ENCODE measurements at places on chromosomes 6 and 20.

DNA sequence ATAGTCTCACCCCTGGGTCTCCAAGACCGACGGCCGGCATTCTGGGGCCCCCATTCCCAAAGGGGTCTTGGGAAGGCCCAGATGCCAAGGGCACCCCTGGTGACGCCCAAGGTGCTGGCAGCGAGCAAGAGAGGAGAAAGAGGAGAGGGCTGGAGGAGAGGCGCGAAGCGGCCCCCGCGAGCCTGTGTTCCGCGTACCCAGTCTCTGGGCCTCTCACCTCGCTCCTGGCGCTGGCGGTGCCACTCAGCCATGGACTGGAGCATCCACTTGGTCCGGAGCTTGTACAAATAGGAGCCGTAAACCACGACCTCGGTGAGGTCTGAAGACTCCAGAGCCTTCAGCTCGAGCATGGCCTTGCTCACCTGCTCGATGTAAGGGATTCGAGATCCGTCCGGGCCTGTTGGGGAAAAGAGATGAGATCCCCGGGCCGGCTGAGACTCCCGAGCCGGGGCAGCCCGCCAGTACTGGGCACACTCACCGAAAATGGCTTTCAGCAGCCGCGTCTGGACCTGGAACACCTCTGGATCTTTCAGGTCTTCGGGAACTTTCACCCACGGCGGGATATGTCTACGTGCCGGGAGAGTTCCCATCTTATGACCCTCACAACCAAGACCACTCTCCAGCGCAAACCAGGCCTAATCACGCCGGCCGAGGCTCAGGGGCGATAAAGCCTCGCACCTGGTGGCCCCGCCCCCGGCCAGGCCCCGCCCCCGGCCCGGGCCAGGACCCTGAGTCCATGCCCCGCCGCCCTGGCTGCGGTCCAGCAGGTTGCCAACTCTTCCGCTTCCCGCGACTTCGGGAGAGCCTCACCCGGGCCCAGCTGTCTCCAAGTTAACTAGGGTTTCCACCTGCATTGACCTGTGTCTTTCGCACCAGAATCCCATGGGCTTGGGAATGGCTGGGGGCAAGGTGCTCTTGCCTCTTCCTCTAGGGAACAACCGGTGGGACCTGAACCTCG lies at the start of gene DPPA5:
TSS of gene DPPA5 (minus strand) at position 641 of the 958 bp plus-strand sequence. CDS start at position 590, 51 bp downstream.
- no peak for DNase-seq

DNA sequence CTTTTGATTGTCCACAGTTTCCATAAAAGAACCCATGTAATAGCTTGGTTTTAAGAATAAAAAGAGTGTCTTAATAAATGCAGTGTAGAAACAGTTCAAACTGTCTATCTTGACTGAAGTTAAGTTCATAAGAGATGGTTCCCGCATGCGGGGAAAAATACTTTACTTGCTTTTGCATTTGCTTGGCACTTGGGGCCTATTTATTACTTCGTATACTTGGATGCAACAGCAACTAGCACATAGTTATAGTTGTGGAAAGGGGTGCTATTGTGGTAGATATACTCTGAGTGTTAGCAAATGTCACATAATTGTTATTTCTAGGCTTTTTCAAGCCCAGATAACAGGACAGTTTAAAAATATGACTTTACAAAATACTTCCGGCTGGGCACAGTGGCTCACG lies 97.7 kb upstream of the HMGCLL1 start:
- DNase-seq, result no peak

DNA sequence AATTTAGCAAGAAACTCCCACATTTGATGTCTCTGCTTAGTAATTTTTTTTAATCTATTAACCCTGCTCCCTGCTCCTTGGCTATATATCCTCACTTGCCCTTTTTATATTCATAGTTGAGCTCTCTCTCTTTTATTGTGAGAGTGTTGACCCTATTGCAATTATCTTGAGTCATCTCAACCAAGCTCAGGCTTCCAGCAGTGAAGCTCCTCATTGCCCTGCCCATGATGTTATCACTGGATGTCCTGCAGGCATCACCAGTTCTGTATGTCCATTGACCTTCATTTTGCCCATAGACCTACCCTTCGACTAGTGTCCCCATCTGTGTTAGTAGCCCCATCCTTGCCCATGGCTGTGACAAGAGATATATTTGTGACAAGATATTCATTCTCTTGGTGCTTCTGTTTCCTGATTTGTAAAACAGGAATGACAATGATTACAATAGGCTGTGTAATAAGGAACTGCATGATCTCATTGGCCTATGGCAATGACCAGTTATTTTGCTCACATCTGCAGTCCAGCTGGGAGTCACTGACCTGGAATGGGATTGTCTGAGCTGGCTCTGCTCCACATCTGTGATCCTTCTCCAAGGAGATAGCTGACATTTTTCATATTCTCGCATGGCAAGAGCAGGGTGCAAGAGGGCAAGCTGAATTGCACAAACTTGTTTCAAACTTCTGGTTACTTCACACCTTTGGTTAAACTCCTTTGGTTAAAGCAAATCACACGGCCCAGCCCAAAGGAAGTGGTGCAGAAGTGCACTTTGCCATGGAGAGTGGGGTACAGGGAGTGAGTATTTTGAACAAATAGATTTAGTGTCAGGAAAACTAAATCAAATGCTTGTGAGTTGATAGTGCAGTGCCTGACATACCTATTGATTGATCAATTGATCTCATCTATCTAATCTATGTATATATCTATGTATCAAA lies 47.7 kb upstream of the CST5 start:
- no peak for DNase-seq

- no peak for DNase-seq
These were observed 7.0 kb downstream of the ZGPAT start for GRCh38 chr20:63714858-63715257.

DNA sequence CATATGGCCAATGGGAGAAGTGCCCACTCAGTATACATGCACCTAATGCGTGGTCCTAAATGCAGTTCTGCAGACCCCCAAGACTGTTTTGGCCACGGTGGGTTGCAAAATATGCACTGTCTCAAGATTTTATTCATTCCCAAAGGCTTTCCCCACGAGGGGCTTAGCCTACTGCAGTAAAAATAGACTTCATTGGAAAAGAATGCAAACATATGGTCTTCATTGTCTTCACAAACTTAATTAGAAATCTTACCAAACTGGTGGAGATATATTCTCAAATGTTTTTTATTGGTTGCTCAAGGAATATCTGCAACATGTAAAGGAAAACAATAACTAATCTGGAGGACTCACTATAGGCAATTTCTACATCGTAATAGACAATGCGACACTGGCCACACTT lies 31.6 kb upstream of the PRL start:
- no peak for DNase-seq

- DNase-seq, result no peak
These were observed 401 bp upstream of the TNFRSF21 start for GRCh38 chr6:47310131-47310480.

DNA sequence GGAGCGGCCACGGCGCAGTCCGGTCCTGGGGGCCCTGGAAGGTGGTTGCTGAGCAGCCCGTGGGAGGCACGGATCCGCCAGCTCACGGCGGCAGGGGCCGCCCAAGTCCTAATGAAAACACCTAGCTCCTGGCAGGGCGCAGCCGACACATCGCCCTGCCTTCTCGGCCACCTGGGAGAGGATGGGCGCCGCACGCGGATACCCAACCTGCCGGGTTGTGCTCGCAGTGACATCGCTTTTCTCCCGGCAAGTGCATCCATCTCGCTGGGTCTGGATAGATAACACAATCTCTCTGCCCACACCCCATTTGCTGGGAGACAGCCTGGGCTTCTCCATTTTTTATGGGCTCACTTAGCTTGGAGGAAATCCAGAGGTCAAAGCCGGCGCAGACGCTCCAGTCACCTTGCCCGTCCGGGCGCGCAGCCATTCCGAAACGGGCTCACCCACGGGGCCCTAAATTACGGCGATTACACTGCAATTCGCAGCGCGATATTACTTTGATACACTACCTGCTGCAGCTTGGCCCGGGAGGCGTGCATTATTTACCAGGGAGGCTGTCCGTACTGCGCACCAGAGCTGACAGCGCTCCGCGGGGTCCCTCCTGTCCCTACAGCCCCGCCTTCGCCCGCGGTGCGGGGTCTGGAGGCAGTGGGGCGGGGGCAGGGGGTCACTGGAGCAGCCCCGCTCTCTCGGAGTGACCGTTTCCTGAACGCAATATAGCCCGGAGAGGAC lies 36.2 kb upstream of the CCDC167 start:
- no peak for DNase-seq

GRCh38 chr20:47614703-47615309 lies 113.1 kb downstream of the NCOA3 start:
- no peak for DNase-seq

DNA sequence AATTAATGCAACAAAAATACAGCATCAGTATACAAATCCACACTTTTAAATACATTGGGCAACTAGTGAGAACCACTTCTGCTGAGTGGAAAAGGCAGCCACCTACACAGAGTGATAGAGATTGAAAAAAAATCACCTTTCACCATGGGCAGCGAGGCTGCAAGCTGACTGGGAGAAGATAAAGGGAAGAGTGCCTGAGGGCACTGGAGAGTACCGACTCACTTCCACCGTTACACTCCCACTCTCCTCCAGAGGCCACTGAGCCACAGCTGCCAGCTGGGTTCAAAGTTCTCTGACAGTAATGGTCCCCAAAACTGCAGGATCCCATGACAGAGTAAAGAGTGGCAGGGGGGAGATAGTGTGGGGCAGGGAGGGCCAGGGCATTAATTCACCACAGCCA lies 24.1 kb downstream of the PXT1 start:
- DNase-seq, result no peak

DNA sequence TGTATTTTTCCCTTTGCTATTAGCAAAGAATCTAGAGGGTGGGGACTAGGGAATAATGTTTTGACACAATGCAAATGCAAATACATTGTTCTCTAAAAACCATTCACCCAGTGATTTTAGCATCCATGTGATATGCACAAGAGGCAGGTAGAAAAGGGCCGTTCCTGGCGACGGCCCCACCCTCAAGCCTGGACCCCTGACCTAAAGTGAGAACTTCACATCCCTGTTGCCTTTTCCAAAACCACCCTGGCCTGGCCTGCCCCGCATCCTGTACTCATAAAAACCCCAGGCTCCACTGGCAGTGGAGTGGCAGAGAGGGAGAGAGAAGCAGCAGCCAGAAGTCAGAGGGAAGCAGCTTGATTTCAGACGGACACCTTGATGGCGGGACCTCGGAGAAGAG lies 48.5 kb downstream of the MAP1LC3A start:
- no peak for DNase-seq

GRCh38 chr6:71453371-71453706 lies 164.7 kb downstream of the OGFRL1 start:
- DNase-seq, result no peak

DNA sequence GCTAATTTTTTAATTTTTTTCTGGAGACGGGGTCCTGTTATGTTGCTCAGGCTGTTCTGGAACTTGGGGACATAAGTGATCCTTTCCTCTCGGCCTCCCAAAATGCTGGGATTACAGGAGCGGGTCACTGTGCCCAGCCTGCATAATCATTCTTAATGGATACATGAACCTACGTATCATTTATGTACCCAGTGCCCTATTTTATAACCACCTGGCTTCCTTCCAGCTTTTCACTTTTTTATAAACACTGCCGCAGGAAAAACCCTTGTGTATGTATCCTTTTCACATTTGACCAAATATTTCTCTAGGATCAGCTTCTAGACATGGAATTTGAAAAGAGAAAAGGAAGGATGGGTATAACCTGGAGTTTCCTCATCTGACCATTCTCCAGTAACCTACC lies 85.6 kb upstream of the RIN2 start:
- DNase-seq, result no peak

GRCh38 chr6:38341496-38341895 lies 298.2 kb downstream of the BTBD9 start:
- no peak for DNase-seq

DNA sequence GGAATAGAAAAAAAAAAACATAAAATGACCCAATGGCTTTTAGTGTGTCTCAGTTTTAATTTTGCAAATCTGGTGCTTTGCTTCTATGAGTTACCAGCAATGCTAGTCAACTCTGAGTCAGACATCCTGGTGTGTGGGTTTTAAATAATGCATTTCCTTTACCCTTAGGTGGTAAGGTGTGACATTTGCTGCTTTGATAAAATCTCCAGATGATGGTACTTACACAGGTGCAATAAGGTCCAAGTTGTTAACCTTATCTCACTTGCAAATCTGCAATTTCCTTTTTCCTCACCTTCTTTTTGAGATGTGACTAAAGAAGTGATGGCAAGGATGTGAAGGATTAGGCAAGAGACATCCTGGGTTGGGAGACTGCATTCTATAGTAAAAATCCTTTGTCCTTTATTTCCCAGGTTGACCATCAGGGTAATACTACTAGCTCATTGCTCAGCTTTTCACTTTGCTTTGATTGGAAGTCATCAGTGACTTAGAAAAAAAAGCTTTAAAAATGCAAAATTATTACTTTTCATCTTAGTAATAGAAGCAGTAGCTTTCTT lies 818.5 kb upstream of the FLRT3 start:
- no peak for DNase-seq

DNA sequence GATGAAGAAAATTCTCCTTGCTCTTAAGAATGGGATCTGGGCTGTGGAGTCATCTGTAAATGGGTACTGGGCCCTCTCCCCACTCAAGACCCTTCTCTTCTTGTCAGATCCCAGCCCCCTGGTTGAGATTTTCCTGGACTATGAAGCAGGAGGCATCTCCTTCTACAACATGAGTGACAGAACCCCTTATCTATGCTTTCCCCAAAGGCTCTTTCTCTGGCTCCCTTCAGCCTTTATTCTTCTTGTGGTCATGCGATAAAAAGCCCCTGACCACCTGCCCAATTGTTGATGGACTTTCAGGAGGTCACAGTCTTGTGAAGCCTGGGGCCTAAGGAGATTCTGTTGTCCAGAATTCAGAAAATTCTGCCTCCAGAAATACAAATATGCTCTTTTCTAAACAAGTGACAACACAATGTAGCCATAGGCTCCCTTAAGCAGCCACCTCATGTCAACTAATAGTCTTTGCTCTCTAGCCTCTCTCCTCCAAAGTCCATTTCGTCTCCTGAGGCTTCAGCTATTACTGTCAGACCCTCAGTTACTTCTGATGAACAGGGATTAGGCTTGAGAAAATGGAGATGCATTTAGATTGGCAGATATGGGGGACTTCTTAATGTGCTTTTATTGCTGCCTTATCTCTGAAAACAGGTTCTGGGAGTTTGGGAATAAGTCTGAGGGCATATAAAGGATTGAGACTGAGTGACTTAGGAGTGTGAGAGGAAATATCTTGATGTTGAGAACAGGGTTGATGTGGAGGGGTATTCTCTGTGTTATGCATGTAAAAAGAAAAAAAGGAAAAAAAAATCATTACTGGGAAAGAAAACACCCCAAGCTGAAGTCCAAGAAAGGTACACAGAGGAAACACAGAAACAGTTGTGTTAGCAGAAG lies 20.6 kb downstream of the BTN2A1 start:
- no peak for DNase-seq

GRCh38 chr20:61724376-61724775 lies 341.3 kb downstream of the TAF4 start:
- no peak for DNase-seq

GRCh38 chr6:131685266-131685780 lies 15.9 kb downstream of the OR2A4 start:
- no peak for DNase-seq

DNA sequence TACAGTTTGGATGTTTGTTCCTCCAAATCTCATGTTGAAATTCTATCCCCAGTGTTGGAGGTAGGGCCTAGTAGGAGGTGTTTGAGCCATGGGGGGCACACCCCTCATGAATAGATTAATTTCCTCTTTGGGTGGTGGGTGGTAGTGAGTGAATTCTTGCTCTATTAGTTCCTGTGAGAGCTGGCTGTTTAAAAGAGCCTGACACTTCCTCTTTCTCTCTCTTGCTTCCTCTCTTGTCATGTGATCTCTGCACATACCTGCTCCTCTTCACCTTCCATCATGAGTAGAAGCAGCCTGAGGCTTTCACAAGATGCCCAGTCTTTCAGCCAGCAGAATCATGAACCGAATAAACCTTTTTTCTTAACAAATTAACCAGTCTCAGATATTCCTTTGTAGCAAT lies 340.2 kb upstream of the CHD6 start:
- DNase-seq, result no peak

GRCh38 chr20:51460569-51461265 lies 81.8 kb downstream of the NFATC2 start:
- DNase-seq, result no peak
